ENCODE measurements at places on chromosomes 2 and 18. TPM values are rescaled to one million over a fixed set of nuclear protein-coding genes. Genes with fewer than 3 reads are reported as not detected.

GRCh38 chr2:15701341-15701907, 109.8 kb downstream of the DDX1 start:
- no peaks in the 10 kb centered on the region for H3K36me3 ChIP-seq
- no peaks in the 10 kb centered on the region for H3K4me1 ChIP-seq
- no peak for DNase-seq
- no peak overlapping the region for H3K27ac ChIP-seq
- H3K4me3 ChIP-seq, result no peak overlapping the region

- no peaks in the 10 kb centered on the region for H3K4me1 ChIP-seq
- H3K4me3 ChIP-seq, result no peak overlapping the region
- H3K36me3 ChIP-seq, result no peaks in the 10 kb centered on the region
- no peak for DNase-seq
- peaks cover 11% of the 10 kb centered on the region for H3K27me3 ChIP-seq
- H3K27ac ChIP-seq, result no peak overlapping the region
These were observed 157.1 kb downstream of the CLIP4 start for GRCh38 chr2:29272311-29272710.

DNA sequence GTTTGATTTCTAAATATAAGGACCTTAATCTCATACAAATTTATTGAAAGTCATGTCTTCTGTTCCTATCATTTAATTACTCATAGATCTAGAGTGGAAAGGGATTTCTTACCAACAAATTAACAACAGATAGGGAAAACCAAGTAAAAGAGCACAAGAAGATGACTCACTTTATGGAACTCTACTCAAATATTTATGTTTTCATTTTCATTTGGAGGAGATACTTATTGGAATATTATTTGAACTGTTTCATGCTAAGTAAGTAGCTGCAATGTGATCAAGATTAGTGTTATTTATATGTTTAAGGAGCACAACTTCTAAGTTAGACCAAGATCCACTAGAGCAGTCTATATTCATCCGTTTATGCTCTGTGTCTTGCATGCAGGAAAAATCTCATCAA, 1.3 kb downstream of the NT5C1B start:
- no peak overlapping the region for H3K27ac ChIP-seq
- H3K36me3 ChIP-seq, result no peaks in the 10 kb centered on the region
- no peak for DNase-seq
- H3K4me1 ChIP-seq, result no peaks in the 10 kb centered on the region
- H3K27me3 ChIP-seq, result no peaks in the 10 kb centered on the region
- no peak overlapping the region for H3K4me3 ChIP-seq

- no peaks in the 10 kb centered on the region for H3K27me3 ChIP-seq
- H3K4me1 ChIP-seq, result no peaks in the 10 kb centered on the region
- no peak overlapping the region for H3K4me3 ChIP-seq
- H3K27ac ChIP-seq, result no peak overlapping the region
- DNase-seq, result no peak
These were observed 117.9 kb downstream of the NRP2 start for GRCh38 chr2:205800224-205800623.

- peaks cover 14% of the 10 kb centered on the region for H3K4me1 ChIP-seq
- no peak for DNase-seq
- no peak overlapping the region for H3K4me3 ChIP-seq
- no peak overlapping the region for H3K27ac ChIP-seq
- no peaks in the 10 kb centered on the region for H3K36me3 ChIP-seq
These were observed 105.9 kb downstream of the LBH start for GRCh38 chr2:30336978-30337841.

DNA sequence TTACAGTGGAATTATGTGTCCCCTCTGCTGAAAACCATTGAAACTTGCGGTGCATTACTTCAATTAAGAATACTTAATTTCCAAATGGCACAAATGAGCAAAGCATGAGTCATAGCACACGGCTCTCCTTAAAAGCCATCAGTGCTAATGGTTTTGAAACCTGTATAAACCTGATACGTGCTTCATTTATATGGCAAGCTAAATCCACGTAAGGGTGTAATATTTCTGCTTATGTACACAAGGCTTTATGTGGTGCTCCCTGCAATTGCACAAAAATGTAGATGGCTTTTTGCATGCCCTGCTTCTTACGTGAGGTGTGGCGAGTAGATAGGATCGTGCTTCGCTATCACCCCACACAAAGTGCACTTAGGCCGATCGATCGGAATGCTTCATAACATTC, 840.9 kb downstream of the GALR1 start:
- no peak overlapping the region for H3K27ac ChIP-seq
- H3K36me3 ChIP-seq, result no peaks in the 10 kb centered on the region
- no peak for DNase-seq
- peaks cover 2% of the 10 kb centered on the region for H3K27me3 ChIP-seq
- no peak overlapping the region for H3K4me3 ChIP-seq
- no peaks in the 10 kb centered on the region for H3K4me1 ChIP-seq

DNA sequence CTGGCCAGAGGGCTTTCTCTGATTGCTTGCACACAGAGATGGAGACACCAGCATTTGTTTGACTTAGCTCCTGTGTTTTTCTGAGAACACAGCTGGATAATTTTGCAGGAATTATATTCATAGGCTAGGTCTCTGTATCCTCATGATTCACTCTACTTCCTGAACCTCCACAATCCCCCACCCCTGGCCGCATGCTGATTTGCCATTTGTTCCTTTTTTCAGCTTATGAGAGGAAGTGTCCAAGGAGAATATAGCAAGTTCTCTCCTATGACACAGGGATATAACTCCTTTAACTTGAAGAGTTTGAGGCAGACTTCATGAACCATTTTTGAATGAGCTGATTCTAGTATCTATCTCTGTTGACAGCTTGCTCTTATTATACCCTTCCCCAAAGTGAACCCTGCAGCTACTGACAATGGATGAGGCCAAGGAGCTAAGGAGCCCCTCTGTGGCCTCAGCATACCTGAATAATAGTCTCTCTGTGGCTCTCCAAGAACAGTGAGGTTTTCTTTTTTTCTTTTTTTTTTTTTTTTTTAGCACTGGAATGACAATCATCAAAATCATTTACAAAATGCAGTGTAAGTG, 15.4 kb downstream of the CAVIN2 start:
- H3K27ac ChIP-seq, result no peak overlapping the region
- no peak overlapping the region for H3K4me3 ChIP-seq
- no peak for DNase-seq
- H3K36me3 ChIP-seq, result peaks cover 33% of the 10 kb centered on the region
- H3K4me1 ChIP-seq, result peaks cover 63% of the 10 kb centered on the region
- no peaks in the 10 kb centered on the region for H3K27me3 ChIP-seq

GRCh38 chr2:81481994-81482368, 1177.4 kb upstream of the LRRTM1 start:
- no peak overlapping the region for H3K4me3 ChIP-seq
- no peaks in the 10 kb centered on the region for H3K4me1 ChIP-seq
- no peak for DNase-seq
- no peaks in the 10 kb centered on the region for H3K36me3 ChIP-seq
- H3K27ac ChIP-seq, result no peak overlapping the region

GRCh38 chr2:27884601-27885000, 5.6 kb downstream of the RBKS start:
- H3K36me3 ChIP-seq, result no peaks in the 10 kb centered on the region
- DNase-seq, result no peak
- H3K27ac ChIP-seq, result no peak overlapping the region

GRCh38 chr2:195533771-195534642, 123.0 kb upstream of the SLC39A10 start:
- H3K36me3 ChIP-seq, result no peaks in the 10 kb centered on the region
- H3K4me1 ChIP-seq, result peaks cover 19% of the 10 kb centered on the region
- DNase-seq, result peak; percentile 29
- H3K4me3 ChIP-seq, result no peak overlapping the region

DNA sequence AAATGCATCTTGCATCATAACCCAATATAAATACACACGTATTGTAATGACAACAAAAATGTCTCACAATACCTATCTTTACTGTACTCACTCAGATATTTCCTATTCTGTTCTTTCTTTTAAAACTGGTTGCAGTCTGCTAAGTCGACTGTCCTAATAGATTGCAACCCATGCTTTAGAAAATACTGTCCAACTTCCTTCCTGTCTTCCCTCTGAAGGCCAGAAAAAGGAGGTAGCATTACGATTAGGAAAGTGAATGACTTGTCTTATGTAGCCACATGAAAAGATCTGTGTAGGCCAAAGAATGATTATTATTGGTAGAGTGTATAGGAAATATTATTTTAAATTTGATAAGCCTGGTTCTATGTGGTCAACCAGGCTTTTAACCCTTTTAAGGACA, 134.1 kb downstream of the FAM210A start:
- no peak for DNase-seq
- H3K4me3 ChIP-seq, result no peak overlapping the region
- peaks cover 11% of the 10 kb centered on the region for H3K4me1 ChIP-seq
- no peaks in the 10 kb centered on the region for H3K36me3 ChIP-seq
- no peaks in the 10 kb centered on the region for H3K27me3 ChIP-seq

- H3K27ac ChIP-seq, result no peak overlapping the region
- H3K36me3 ChIP-seq, result no peaks in the 10 kb centered on the region
- H3K4me1 ChIP-seq, result peaks cover 14% of the 10 kb centered on the region
- H3K27me3 ChIP-seq, result peaks cover 6% of the 10 kb centered on the region
- DNase-seq, result no peak
- H3K4me3 ChIP-seq, result no peak overlapping the region
These were observed 18.6 kb upstream of the COL6A3 start for GRCh38 chr2:237432484-237433092.

GRCh38 chr2:64874593-64874992, 114.6 kb upstream of the SLC1A4 start:
- no peak for DNase-seq
- no peaks in the 10 kb centered on the region for H3K27me3 ChIP-seq

GRCh38 chr2:3041246-3041645, 336.4 kb downstream of the EIPR1 start:
- H3K4me3 ChIP-seq, result no peak overlapping the region
- DNase-seq, result no peak

- peaks cover 19% of the 10 kb centered on the region for H3K4me1 ChIP-seq
- H3K4me3 ChIP-seq, result no peak overlapping the region
- H3K36me3 ChIP-seq, result no peaks in the 10 kb centered on the region
- H3K27ac ChIP-seq, result no peak overlapping the region
These were observed 3.2 kb upstream of the DDX1 start for GRCh38 chr2:15588329-15588919.

DNA sequence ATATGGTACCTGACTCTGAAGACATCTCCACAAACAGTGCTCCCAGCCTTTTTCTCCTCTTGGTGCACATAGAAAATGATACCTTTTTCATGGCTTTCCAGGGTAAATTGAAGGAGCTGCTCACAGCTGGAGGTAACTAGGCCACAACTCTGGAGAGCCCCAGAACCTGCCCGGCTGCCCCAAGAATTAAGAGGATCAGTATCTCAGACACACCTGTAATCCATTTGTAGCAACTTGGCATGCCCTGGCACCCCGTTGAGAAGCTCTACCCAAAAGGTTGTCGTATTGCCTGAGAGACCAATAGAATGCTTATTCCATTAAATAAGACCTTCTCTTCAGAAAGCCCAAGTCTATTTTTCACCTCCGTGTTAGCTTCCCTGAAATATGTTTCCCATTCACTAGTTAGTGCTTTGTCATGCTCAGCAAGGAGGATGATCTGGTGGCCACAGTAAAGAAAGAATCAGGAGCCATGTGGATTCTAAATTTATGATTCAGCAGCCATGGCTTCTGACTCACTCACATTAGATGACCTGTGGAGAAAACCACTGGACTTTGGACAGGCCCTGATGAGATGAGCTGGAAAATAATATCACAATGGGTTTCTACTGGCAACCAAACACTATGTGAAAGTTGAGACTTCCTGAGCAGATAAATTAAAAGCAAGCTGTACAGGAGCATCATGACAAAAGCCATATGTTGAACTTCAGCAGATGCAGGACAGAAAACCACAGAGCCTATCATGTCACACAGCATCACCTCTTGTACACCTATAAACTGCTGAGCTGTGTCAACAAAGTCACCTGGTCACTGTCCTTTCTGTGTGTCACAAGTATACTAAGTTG, 253.3 kb upstream of the OSR1 start:
- H3K27me3 ChIP-seq, result no peaks in the 10 kb centered on the region
- H3K36me3 ChIP-seq, result no peaks in the 10 kb centered on the region
- no peak overlapping the region for H3K4me3 ChIP-seq
- DNase-seq, result no peak
- no peak overlapping the region for H3K27ac ChIP-seq

GRCh38 chr2:8244639-8245038, 437.2 kb upstream of the ID2 start:
- peaks cover 7% of the 10 kb centered on the region for H3K4me1 ChIP-seq
- no peak overlapping the region for H3K4me3 ChIP-seq
- no peak overlapping the region for H3K27ac ChIP-seq
- DNase-seq, result no peak
- H3K27me3 ChIP-seq, result no peaks in the 10 kb centered on the region
- H3K36me3 ChIP-seq, result no peaks in the 10 kb centered on the region

DNA sequence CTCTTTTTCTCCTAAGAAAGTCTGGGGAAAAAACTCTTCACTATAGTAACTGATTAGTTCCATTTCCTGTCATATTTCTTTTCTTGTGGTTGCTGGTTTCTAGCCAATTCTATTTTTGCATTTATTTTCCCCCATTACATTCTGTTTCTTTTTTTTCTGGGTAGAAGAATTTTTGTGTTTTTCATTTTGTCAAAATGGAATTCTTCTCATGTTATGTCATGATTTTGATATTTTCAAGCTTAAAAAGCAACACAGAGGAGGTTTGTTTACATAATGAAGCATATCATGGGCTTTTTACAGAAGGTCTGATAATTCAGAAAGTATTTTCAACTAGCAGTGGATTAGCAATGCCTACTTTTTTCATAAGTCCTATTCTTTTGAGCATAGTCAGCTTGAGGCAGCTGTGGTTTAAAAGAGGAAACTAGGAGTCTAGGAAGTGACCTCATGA, 102.0 kb downstream of the MAP2 start:
- DNase-seq, result no peak
- no peaks in the 10 kb centered on the region for H3K36me3 ChIP-seq
- H3K27ac ChIP-seq, result peak overlapping the region; percentile 21
- no peaks in the 10 kb centered on the region for H3K27me3 ChIP-seq
- peak overlapping the region; percentile 29 for H3K4me3 ChIP-seq

GRCh38 chr2:205375461-205376448, 306.5 kb upstream of the NRP2 start:
- no peak overlapping the region for H3K27ac ChIP-seq
- H3K36me3 ChIP-seq, result no peaks in the 10 kb centered on the region
- H3K4me3 ChIP-seq, result no peak overlapping the region
- no peak for DNase-seq
- no peaks in the 10 kb centered on the region for H3K4me1 ChIP-seq

- no peak overlapping the region for H3K27ac ChIP-seq
- no peak for DNase-seq
- H3K4me3 ChIP-seq, result no peak overlapping the region
- H3K36me3 ChIP-seq, result no peaks in the 10 kb centered on the region
- H3K4me1 ChIP-seq, result no peaks in the 10 kb centered on the region
These were observed 271.3 kb downstream of the CYRIA start for GRCh38 chr2:16394072-16394985.

- DNase-seq, result no peak
- peak overlapping the region; percentile 38 for H3K4me3 ChIP-seq
- H3K4me1 ChIP-seq, result peaks cover 35% of the 10 kb centered on the region
- no peaks in the 10 kb centered on the region for H3K36me3 ChIP-seq
These were observed 1.9 kb upstream of the EMX1 start for GRCh38 chr2:72915320-72915906.

VWA3B gene
- total RNA-seq, result 0.96 TPM

ACVR1C gene
- 0.30 TPM for total RNA-seq

GPR39 gene
- total RNA-seq, result not detected

TOGARAM2 gene
- 56.7 TPM for total RNA-seq

HOXD9 gene
- not detected for total RNA-seq

MAP2 gene
- total RNA-seq, result 5.6 TPM

SP100 gene
- 45.6 TPM for total RNA-seq

REG3A gene
- total RNA-seq, result not detected

ZNF385B gene
- 3.8 TPM for total RNA-seq

NUP35 gene
- total RNA-seq, result 7.1 TPM

HOXD3 gene
- not detected for total RNA-seq

COL4A4 gene
- 11.4 TPM for total RNA-seq

NYAP2 gene
- not detected for total RNA-seq

ZAP70 gene
- total RNA-seq, result 0.58 TPM

TNFAIP6 gene
- total RNA-seq, result 1.3 TPM

SLC4A1AP gene
- total RNA-seq, result 22.2 TPM

Measured in heart right ventricle (tissue), 16 donors.